ENCODE measurements at places on chromosomes 1 and 21. TPM values are rescaled to one million over a fixed set of nuclear protein-coding genes. Genes with fewer than 3 reads are reported as not detected.

The OR2T29 gene
- not detected for total RNA-seq

The SYCP1 gene
- total RNA-seq, result not detected

The ZNF648 gene
- not detected for total RNA-seq

The SLC1A7 gene
- not detected for total RNA-seq

The S100A8 gene
- total RNA-seq, result not detected

The AMY2B gene
- 1.6 TPM for total RNA-seq

The BRDT gene
- total RNA-seq, result not detected

The AUNIP gene
- 5.2 TPM for total RNA-seq
